ENCODE measurements at places on chromosomes 2 and 18.

GRCh38 chr18:68555879-68556301 is 159.0 kb downstream of the TMX3 start:
- DNase-seq = no peak

GRCh38 chr2:240024766-240025165 is 376 bp downstream of the NDUFA10 start:
- DNase-seq = peak; percentile 2

DNA sequence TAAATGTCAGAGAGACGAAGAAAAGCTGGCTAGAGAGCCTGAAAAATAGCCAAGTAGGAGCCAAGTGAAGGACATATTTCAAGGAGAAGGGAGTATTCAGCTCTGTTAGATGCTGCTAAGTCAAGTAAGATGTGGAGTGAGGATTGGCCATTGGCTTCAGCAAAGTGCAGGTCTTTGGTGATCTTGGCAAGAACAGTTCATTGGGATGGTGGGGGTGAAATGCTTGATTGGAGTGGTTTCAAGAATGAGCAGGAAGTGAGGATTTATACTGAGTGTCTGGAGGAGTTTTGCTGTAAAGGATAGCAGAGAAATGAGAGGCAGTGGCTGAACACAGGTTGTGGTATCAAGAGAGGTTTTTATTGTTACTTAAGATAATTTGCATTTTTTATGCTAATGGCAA is 139.7 kb downstream of the PRPF40A start:
- no peak for DNase-seq

DNA sequence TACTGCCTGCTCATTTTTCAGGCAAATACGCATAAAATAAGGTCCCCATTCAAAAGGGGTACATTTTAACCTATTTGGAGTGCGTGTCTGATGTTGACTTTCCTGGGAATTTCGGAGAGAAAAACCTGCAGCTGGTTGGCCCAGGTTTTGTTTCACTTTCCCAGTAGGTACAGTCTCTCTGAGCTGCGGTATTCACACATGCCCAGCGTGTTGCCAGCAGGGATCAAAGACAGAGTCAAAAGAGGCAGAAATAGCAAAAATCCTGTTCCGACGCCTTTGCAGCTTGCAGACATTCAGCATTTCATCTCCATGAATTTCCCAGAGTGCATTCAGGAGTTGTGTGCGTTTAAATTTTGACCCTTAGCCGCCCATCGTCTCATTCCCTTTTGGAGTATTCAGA is 855.4 kb upstream of the CELF4 start:
- no peak for DNase-seq

- DNase-seq = no peak
Measured at GRCh38 chr2:54329482-54330161, 73.6 kb upstream of the TSPYL6 start.
